ENCODE measurements at places on chromosomes 2 and 18.

GRCh38 chr18:70331456-70332097, 42.7 kb downstream of the SOCS6 start:
- DNase-seq, result no peak

GRCh38 chr2:20366672-20367116, 16.1 kb upstream of the PUM2 start:
- no peak for DNase-seq

DNA sequence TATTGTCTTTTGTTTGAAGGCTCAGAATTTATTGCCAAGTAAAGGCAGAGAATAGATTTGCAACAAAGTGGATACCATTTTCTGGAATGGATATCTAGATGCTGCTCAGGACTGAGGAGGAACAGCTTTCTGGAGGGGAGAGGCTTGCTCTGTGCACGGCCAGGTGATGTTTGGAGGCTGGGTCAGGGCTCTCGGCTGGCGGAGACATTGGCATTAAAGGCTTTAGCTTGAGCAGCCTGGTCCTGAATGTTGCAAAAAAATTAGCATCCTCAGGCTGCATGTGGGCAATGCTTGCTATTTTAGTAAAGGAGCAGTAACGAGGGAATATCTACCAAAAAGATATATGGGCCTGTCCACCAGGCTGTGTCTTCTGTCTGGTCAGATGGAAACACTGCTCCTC, 20.4 kb downstream of the RNF144A start:
- no peak for DNase-seq

DNA sequence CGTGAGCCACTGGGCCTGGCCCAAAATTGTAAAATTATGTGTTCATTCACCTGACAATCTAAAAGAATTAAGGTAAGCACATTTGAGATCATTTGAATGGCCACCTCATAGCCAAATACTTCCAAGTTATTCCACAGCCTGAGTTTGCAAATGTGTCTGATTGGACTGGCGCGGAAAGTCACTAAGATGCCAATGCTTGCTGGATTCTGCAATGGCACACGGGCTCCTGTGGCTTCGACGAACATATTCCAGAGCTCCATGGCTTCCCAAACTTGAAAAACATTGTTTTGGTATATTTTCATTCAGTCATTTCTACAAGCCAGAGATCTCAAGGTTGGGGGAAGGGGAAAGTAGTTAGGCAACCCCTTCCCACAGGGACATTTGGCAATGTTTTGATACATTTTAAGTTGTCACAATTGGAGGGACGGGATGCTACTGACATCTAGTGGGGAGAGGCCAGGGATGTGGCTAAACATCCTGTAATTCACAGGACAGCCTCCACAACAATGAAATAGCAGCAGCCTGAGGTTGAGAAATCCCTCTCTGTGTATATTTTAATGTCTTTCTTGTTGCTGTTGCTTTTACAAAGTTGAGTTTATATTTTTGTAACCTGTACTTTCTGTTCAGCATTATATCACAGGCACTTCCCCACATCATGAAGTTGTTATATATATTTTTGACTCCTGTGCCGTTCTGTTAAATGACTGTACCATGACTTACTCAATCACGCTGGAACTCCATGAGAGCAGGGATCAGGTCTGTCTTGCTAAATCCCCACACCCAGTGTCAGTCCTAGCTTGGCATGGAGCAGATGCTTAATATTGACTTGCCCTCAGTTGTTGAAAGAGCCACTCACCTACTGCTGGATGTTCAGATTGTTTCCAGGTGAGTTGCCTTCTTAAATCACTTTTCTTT, 56.9 kb downstream of the COL4A4 start:
- DNase-seq, result no peak

DNA sequence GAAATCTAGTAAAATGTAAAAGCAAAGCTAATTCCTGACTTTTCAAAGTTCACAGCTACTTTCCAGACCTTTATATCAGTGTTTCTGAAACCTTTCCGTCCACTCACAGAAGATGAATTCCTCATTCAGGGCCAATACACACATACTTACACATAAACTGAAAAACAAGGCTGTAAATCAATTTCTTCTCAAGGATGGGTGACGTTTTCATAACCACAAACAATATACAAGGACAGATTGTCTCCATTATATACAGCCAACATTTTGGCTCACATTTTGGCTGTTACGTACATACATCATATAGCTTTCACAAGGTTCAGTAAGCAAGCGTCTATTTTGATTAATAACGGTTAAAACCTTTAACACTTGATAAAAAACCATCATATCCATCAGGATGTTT, 1.4 kb downstream of the RPRD1A start:
- DNase-seq, result no peak

- no peak for DNase-seq
Observed at GRCh38 chr2:205714789-205715720, 32.8 kb downstream of the NRP2 start.

DNA sequence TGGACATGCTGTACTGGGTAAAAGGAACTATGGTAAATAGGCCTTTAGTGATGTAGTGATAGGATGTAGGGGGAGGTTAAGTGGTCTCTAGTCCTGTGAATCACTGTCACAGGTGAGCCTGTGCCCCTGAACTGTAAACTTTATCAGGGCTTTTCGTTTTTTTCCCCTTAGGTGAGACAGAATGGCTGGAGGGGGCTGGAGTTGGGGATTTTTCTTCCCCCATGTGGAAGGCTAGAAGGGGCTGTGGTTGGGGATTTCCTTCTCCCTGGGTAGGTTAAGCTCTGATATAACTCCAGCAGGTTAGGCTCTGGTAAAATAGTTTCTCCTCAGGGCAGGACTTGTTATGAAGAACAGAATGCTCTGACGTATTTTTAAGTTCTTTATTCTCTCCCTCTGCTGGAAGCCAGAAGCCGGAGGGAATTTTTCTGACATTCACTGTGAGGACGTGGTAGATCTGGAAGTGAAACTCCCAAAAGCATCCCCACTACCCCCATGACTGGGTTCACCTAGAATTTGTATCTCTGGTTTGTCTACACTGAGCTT, 28.5 kb downstream of the PIKFYVE start:
- DNase-seq, result no peak

GRCh38 chr2:169771021-169771420, 27.6 kb upstream of the SSB start:
- no peak for DNase-seq

DNA sequence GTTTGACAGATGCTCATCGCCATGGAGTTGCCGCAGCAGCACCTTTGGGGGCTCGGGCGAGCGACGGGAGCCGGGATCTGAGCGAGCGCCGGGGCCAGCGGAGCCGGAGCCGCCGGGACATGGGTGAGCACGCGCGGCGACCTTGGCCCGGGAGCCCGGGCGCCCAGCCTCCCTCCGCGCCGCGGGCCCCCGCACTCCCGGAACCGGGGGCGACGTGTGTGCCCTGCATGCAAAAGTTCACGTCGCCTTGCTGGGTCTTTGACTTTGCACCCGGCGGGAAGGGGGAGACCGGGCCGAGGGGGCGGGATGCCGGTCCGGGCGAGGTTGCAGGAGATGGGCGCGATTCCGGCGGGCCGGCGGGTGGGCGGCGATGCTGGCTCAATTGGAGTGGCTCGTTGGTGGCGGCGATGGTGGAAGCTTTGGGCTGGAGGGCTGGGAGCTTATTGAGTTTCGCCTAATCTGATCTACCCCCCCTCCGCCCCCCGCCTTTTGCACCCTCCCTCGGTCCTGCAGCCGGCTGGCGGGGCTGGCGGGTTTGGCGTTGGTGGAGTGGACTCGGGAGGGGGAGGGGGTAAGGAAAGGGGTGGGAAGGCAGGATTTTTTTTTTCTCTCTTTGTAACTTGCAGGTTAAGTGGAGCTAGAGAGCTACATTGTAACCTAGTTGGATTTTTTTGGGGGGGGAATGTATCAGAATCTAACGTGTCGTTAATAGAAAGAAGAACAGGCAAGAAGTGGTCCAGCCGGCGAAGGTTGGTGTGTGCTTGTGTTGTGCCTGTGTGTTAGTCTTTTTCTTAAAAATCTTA, at the start of gene SETBP1:
TSS of gene SETBP1 (plus strand) at position 616 of the 803 bp plus-strand sequence. CDS start 20,459 bp downstream, outside the sequence.
- peak; percentile 72 for DNase-seq

- DNase-seq, result no peak
Observed at GRCh38 chr2:210798180-210798579, 241.8 kb downstream of the CPS1 start.

DNA sequence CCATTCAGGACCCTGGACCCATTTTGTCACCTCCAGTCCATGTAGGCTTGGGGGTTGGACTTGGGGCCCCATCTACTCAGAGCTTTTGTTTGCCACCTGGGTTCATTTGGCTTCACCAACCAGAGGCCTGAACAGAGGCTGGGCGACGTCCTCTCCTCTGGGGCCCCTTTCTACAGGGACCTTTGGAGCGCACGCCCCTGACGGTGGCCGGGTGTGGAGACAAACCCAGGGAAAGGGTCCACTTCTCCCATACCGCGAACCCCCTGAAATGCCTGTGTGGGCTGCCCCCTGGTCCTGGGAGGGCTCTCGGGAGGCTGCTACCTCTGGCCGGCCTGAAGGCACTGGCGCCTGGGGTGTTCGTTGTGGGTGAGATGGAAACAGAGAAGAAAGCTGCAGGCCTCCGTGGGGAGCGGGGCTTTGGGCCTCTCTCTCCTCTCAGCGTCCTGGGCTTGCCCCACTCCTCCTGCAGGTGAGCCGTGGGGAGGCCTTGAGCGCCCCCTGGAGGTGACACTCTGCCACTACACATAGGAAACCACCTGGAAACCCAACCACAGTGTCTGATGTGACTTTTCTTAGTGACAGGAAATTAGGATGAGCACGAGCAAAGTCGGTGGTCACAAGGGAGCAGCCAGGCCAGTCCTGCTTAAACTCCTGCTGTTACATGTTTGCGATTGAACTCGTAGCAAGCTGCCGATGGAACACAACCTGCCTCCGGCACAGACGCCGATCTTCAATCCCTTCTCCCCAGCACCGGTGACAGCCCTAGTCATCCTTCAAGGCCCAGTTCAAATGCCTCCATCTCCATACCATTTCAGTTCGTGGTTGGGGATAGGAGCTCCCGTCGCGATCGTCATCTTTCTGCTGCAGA, 12.0 kb upstream of the NTSR2 start:
- no peak for DNase-seq

DNA sequence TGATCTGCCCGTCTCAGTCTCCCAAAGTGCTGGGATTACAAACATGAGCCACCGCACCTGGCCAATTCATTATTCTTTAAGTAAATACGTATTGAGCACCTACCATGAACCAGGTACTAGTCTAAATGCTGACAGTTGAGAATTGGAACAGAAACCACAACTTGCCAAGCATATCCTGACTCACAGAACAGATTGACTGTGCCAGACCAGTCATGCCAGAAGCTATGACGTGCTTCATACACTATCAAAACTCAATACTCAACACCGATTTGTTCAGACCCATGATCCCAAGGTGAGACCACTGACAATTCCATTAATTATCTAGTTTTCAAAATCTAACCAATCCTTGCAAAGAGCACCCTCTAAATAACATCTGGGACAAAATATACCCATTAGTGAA, 148.6 kb downstream of the B3GNT2 start:
- no peak for DNase-seq

DNA sequence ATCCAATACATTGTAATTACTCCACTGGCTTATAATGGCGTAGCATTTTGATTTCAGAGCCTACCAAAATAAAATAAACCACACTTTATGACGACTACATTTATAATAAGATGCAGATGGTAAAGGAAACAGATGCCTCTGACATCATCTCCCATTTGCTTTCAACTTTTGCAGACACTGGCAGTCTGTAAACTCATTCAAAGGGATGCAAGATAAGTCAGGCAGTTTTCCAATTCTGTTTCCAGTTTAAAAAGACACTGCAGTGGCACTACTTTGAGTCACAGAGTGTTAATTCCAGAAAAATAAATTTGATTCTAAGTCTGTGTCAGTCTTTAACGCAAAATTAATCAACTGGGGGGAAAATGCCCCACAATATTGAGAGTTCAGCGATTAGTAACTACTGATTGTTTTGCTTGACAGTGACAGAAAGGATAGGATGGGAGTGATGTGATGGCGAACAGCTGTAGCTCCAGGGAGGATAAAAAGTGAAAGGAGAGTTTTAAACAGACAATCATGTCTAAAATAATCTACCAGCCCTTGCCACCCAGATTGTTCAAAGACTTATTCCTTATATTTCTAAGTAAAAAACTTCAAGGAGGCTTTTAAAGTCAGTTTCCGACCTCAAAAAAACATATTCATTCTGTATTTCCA, 6.7 kb downstream of the DSEL start:
- no peak for DNase-seq

- DNase-seq, result no peak
Observed at GRCh38 chr2:169716238-169716886, 17.3 kb upstream of the KLHL23 start.

DNA sequence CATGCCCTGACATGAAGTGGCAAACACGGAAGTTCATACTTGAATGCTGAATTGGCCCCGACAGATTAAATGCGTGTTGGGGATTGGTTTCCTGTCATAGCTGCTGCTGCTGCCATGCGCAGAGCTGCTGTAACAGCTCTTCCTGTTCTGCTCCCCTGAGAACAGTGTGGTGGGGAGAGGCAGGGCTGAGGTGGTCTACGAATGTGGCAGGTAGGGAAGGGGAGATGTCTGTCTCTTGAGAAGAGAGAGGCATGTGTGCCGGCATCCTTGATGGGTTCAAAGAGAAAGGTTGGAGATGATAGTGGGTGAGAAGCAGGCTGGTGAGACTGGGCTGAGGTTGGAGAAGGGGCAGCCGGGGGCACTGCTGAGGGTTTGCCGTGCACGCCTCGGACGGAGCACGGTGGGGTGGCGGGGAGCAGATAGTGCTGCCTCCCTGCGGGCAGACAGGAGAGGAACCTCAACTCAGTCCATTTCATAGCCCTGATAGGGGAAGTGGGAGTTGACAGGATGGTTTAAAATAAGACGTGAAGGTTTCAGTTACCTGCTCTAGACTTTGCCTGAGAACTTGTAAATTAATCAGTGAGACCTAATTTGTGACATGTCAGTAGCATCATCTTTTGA, 46.1 kb downstream of the TMEM185B start:
- peak; percentile 81 for DNase-seq

DNA sequence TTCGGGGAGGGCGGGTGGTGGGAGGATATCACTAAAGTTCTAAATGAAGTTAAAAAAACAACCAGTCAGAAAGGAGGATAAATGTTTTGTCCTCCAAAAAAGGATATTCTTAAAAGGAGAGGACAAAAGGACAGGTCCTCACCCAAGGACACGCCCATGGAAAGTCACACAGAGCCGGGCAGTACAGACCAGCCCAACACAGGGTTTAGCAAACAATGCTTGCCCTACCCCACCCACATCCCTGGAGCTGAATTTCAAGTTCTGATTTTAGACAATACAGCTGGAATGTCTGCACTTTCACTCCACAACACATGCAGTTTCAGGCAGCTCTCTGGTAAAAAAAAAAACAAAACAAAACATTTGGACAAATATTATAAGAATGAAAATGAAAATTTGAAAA, 67.9 kb downstream of the SLC9A4 start:
- DNase-seq, result no peak
